Skeletal muscle cell (primary cell): ENCODE measurements at places on chromosomes 1 and 21.

- DNase-seq: no peak
These were observed 57.0 kb downstream of the PTGER3 start for GRCh38 chr1:70990469-70991253.

- no peak for DNase-seq
These were observed 10.9 kb upstream of the IFI16 start for GRCh38 chr1:158998781-158999161.

- DNase-seq: peak; percentile 85
These were observed 1.9 kb upstream of the ZFYVE9 start for GRCh38 chr1:52139817-52140540.

- peak; percentile 45 for DNase-seq
These were observed 185.2 kb upstream of the TMEM51 start for GRCh38 chr1:14968251-14968851.

DNA sequence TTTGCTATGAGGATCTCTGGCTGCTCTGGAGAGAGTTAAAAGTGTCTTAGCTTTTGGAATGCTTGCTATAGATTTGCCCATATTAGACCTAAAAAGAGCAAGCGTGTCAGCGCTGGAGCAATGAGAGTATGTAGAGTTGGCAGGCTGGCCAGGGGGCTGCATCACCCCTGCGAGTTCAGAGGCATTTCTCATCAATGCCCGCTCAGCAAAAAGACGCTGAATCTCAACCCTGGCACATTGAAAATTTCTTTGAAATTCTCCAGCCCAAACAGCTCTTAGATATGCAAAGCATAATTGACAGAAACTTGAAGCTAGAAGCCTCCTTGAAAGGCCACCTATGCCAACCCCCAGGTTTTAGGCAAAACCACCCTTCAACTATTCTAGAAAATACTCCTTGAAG is 135.5 kb upstream of the F3 start:
- no peak for DNase-seq

- no peak for DNase-seq
These were observed 415.7 kb downstream of the PTPRU start for GRCh38 chr1:29651684-29652665.

DNA sequence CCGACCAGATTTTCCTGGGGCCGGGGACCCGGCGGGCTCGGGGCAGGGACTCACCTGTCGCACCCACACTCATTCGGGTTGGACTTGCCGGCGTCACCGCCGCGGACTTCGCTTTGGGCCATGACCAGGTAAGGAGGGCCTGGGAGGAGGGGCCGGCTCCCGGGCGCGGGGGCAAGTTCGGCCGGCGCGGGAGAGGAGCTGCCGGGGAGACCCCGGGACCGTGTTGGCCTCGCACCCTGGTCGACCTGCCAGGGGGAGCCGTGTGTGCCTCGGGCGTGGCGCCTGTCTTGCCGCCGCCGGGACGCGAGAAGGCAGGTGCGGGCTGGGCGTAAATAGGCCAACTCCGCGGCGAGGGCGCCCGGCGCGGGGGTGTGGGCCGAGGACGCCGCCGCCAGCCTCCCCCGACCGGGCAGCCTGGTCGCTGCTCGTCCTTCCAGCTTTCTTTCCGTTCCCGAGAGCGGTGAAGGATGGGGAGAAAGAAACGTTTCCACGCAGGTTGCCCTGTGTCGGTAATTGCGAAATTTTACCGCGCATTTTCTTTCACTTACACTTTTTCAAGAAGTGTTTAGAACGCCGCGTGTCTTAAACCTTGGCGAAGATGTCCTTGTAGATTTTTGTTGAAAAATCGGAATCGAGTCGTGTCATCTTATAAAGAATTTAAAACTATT is 558 bp downstream of the USP1 start:
- DNase-seq: no peak

DNA sequence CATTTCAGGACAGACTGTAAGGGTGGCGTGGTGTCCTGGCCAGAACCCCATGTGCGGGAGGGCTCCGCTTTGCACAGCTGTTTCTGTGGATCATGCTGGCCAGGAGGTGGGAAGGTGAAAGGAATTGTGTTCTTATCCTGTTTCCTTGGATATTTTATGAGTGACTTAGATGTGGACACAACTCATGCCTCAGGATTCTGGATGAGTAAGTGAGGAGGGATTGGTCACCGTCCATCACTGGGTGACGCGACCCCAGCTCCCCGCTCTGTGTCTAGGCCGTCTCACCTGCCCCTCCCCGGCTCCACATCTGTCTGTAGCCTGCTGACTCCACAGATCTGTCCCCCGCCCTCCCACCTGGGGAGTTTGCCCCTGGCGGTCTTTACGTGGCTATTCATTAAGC is 48.8 kb downstream of the PIK3CD start:
- peak; percentile 62 for DNase-seq

DNA sequence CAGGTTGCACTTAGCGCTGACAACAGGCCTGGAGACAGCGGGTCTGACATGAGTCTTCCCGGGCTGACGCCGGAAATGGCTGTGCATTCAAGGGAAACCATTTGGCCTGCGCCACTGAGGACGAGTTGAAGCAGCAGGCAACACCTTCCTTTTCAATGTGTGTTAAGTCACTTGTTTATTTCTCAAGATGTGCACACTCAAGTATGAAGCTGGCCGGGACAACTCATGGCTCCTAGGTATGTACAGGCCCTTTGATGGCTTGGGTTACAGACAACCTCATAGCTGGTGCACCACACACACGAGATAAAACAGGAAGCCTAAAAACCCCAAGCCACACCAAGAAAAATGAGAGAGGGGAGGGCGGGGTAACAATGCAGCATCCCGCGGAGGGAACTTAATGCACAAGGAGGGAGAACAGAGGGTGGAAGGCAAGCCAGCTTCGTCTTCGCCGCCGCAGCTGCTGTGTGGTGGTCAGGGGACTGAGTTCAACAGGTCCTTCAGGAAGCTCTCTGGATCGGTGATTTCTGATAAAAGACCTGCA is 118.0 kb upstream of the IFFO2 start:
- no peak for DNase-seq

GRCh38 chr1:19495000-19495656 is 9.8 kb upstream of the CAPZB start:
- no peak for DNase-seq

DNA sequence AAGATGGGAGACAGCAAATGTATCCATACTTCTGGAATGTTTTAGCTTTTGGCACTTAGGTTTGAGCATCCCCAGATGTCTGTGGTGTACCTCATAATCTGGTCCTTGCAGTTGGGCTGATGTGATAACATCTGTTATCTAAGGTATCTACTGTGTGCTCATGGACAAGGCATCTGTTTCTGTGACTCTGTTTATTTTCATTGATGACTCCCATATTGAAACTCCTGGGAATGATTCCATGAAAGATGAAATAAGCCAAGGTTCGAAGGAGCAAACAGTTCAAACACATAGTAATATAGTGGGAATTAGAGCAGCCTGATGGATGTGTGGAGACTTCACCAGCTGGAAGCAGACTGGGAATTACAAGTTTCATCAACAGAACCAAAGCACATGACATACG is 20.7 kb upstream of the TRIM45 start:
- DNase-seq: no peak

DNA sequence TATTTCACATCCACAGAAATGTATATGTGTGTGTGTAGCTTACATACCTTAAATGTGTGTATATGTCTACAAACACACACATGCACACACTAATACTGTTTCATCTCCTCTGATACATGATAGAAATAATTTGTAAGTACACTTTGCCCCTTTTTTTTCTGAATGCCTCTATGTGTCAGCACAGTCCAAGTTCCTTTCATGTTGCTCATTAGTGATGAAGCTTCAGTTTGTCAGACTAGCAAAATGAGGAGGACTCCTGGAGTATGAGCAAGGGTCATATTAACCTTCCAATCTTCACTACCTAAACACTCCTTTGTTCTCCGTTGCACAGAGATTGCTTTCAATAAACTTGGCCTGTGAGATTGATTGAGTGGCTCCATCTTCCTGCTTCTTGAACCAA is 935.4 kb downstream of the MRPL39 start:
- no peak for DNase-seq

- no peak for DNase-seq
These were observed 2.4 kb downstream of the DNAJC6 start for GRCh38 chr1:65311760-65312159.

GRCh38 chr1:25954282-25954938 is 43.5 kb downstream of the PAFAH2 start:
- no peak for DNase-seq

DNA sequence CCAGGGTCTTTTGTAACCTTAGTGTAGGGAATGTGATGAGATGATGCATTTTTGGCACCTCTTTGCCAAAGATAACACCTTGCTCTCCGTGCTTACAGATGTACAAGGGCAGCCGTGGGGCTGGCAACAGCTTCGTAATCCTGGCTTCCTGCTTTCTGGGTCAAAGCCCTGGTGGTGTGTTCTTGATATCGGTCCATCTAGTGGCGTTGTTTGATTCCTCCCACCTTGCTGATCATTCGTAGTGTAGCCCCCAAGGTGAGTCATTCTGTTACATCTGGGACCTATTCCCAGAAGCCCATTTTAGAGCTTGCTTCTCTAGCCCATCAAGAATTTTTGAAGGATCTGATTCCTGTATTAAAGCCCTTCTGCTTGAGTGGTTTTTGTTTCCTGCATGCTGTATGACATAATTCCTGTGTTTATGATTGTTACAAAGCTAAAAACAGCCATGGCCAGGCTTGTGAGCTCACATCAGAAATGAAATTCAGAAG is 7.0 kb upstream of the CCT8 start:
- no peak for DNase-seq

DNA sequence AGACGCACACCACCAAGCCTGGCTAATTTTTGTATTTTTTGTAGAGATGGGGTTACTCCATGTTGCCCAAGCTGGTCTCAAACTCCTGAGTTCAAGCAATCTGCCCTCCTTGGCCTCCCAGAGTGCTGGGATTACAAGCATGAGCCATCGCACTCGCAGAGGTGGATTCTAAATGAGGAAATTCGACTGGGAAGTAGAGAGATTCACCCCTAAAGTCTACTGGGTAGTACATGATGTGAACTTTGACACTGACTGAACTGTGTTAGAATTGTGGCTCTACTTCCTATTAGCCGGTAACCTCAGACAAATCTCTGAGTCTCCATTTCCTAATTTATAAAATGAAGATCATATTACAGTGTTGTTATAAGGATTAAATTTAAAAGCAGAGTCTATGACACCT is 276.0 kb upstream of the NR5A2 start:
- DNase-seq: no peak

GRCh38 chr1:208333676-208334075 is 89.5 kb upstream of the PLXNA2 start:
- DNase-seq: no peak

GRCh38 chr1:19053486-19053885 is 97.0 kb upstream of the IFFO2 start:
- no peak for DNase-seq
